Adrenal gland (tissue), 19 donors: ENCODE measurements at places on chromosomes 3 and 15. TPM values are rescaled to one million over a fixed set of nuclear protein-coding genes. Genes with fewer than 3 reads are reported as not detected.

- H3K36me3 ChIP-seq = no peaks in the 10 kb centered on the region
- H3K4me3 ChIP-seq = no peak overlapping the region
- peaks cover 24% of the 10 kb centered on the region for H3K4me1 ChIP-seq
Observed at GRCh38 chr3:72310419-72311380, 525.8 kb upstream of the PROK2 start.

- H3K4me1 ChIP-seq = no peaks in the 10 kb centered on the region
- H3K27me3 ChIP-seq = no peaks in the 10 kb centered on the region
- H3K4me3 ChIP-seq = no peak overlapping the region
- H3K36me3 ChIP-seq = no peaks in the 10 kb centered on the region
- H3K27ac ChIP-seq = no peak overlapping the region
Observed at GRCh38 chr3:135762188-135762856, 203.2 kb upstream of the PPP2R3A start.

DNA sequence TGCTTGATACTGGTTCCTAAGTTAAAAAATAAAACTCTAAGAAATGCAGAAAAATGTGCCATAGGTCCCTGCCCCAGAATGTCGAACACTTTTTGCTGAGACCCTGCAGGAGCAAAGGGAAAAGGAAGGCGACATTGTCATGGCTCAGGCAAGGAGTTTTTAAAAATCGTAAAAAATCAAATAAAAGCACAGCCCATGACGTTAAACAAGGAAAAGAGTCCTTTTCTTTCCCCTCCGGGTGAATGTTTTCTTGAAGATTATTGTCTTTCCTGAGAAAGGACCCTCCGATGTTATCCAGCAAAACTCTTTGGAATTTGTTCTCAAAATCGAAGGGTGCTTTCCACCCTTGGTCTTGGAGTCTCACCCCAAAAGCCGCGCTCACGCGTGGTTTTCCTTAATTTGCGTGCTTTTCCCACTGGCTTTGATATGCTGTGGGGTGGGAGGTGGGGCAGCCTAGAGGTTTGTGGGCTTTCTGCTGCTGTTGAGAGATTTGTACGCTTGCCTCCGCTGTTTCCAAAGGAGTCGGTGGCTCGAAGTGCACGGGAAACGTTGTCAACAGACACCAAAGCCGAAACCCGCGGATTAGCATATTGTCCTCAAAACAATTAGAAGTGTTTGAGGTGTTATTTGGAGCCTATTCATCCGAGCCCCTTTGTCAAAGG lies 2.9 kb downstream of the SOX14 start:
- H3K4me3 ChIP-seq = no peak overlapping the region
- no peaks in the 10 kb centered on the region for H3K36me3 ChIP-seq
- no peak for DNase-seq
- peaks cover 84% of the 10 kb centered on the region for H3K27me3 ChIP-seq

GRCh38 chr3:46695962-46696894 lies 2.7 kb upstream of the ALS2CL start:
- H3K27me3 ChIP-seq = no peaks in the 10 kb centered on the region
- peaks cover 72% of the 10 kb centered on the region for H3K4me1 ChIP-seq
- peak overlapping the region; percentile 44 for H3K27ac ChIP-seq
- H3K36me3 ChIP-seq = no peaks in the 10 kb centered on the region

GRCh38 chr15:55970286-55970685 lies 23.1 kb downstream of the NEDD4 start:
- no peaks in the 10 kb centered on the region for H3K27me3 ChIP-seq
- no peak overlapping the region for H3K27ac ChIP-seq
- no peaks in the 10 kb centered on the region for H3K36me3 ChIP-seq
- DNase-seq = no peak
- no peaks in the 10 kb centered on the region for H3K4me1 ChIP-seq

GRCh38 chr3:117427081-117427480 lies 717.5 kb downstream of the TUSC7 start:
- H3K4me3 ChIP-seq = no peak overlapping the region
- H3K36me3 ChIP-seq = no peaks in the 10 kb centered on the region
- H3K4me1 ChIP-seq = peaks cover 9% of the 10 kb centered on the region

GRCh38 chr3:101950510-101950909 lies 101.2 kb downstream of the NFKBIZ start:
- no peaks in the 10 kb centered on the region for H3K27me3 ChIP-seq
- no peak overlapping the region for H3K4me3 ChIP-seq
- no peak for DNase-seq
- H3K36me3 ChIP-seq = no peaks in the 10 kb centered on the region
- H3K4me1 ChIP-seq = no peaks in the 10 kb centered on the region
- H3K27ac ChIP-seq = no peak overlapping the region

GRCh38 chr3:134707908-134708597 lies 57.2 kb upstream of the KY start:
- no peaks in the 10 kb centered on the region for H3K27me3 ChIP-seq
- no peak overlapping the region for H3K27ac ChIP-seq

- DNase-seq = no peak
- H3K27ac ChIP-seq = no peak overlapping the region
- H3K4me3 ChIP-seq = no peak overlapping the region
- H3K27me3 ChIP-seq = no peaks in the 10 kb centered on the region
Observed at GRCh38 chr3:188890572-188891270, 281.1 kb upstream of the TPRG1 start.

GRCh38 chr3:123696808-123697207 lies 112.0 kb upstream of the HACD2 start:
- peaks cover 4% of the 10 kb centered on the region for H3K4me1 ChIP-seq
- DNase-seq = no peak
- peak overlapping the region; percentile 15 for H3K4me3 ChIP-seq
- H3K27me3 ChIP-seq = no peaks in the 10 kb centered on the region

CCR2 gene
- 1.3 TPM for total RNA-seq

DNA sequence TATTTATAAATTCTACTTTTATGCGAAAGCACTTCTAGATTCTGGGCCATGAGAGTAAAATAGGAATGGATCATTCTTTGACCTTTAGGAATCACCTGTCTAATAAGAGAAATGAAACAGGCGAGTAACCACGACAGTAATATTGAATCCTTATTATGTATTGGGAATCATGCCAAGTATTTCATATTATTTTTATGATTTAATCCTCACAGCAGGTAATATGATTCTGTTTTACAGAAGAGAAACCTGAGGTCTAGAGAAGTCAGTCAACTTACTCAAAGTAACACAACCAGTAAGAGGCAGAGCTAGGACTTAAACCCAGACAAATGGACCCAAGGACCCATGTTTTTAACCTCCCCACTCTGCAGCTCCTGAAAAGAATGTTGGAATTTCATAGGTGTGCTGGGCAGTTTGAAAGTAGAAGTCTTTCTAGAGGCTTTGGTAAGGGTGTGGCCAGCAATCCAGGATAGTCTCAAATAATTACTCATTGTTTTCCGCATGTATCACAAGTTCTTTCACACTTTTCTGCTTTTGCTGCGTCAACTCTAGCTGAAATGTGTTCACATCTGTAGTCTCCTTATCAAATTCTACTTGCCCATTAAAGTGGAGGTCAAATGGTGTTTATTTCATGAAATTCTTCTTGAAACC lies 181.7 kb downstream of the TPRG1 start:
- peaks cover 9% of the 10 kb centered on the region for H3K4me1 ChIP-seq
- H3K36me3 ChIP-seq = no peaks in the 10 kb centered on the region
- H3K27me3 ChIP-seq = no peaks in the 10 kb centered on the region
- no peak overlapping the region for H3K27ac ChIP-seq
- H3K4me3 ChIP-seq = no peak overlapping the region
- DNase-seq = no peak

PYGO1 gene
- 11.5 TPM for total RNA-seq
